ENCODE measurements at places on chromosomes 1 and 21. TPM values are rescaled to one million over a fixed set of nuclear protein-coding genes. Genes with fewer than 3 reads are reported as not detected.

The CAMK1G gene
- total RNA-seq: 0.83 TPM

The NCAM2 gene
- 1.8 TPM for total RNA-seq

The RPS6KC1 gene
- 28.8 TPM for total RNA-seq

The MYBPHL gene
- total RNA-seq: not detected
